ENCODE measurements at places on chromosomes 6 and 20.

DNA sequence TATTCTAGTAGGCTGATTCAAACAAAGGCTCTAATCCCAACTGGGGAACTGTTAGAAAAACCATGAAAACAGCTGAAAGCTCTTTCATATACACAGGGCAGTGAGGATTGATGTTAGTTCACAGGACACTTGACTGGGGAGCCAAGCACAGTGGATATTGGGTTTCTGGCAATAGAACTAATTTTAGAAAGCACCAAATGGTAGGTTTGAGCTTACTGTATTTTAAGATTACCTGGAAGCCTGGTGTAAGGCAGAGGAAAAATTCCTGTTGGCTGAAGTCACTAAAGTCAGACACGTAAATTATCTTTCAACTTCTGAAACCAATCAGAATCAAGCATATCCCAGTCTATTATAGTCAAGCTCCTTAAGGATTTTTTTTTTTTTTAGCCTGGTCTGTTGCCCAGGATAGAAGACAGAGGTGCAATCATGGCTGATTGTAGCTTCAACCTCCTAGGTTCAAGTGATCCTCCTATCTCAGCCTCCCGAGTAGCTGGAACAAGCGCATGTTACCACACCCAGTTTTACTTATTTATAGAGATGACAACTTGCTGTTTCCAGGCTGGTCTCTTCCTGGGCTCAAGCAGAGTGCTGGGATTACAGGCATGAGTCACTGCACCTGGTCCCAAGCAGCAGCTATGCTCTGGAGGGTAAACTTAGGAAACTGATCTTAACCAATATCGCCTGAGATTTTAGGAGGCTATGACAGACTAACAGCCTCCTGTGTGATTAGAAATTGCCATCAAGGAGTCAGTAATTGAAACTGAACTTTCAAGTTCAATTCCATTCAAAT lies 32.5 kb upstream of the SYNCRIP start:
- DNase-seq: peak; percentile 60

DNA sequence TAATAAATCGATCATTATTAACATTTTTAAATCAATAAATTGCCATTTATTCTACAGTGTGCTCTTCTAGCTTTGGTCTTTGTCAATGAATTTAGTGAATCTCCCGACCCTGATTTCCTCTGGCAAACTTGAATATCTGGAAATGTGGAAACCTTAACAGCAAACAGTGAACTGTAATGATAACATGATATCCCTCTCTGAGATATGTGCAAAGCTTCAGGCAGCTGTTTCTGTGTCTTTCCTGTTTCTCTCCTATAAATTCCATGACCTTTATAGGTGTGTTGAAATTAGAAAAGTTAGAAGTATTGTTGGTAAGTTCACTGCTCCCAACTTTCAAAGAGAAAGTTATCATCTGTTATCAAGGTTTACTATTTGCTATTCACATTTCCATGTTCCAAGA lies 218.8 kb upstream of the RNF217 start:
- no peak for DNase-seq

DNA sequence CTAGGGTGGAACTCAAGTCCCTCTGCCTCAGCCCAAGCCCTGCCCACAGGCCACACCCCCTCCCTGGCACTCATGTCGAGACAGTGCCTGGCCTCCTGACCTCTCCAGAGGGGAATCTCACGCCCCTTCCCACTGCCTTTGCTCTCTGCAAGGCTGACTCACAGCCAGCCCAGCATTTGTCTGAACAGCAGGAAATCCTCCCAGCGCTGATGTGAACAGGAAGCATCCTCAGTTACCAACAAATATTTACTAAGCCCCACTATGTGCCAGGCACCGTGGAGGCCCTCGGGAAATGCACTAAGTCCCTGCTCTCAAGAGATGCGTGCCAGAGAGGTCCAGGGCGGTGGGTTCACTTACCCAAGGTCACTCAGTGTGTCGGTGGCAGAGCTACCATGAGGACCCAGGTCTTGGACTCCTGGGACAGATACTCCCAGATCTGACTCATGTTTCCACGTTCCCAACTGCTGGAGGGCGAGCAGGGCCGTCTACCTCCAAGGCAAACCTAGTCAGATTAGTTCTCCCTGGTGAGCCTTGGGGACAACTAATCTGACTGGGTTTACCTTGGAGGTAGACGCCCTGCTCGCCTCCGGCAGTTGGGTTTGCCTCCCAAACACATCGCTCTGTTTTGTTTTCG lies 7.8 kb downstream of the ADA start:
- peak; percentile 59 for DNase-seq

- peak; percentile 43 for DNase-seq
Measured at GRCh38 chr6:132300323-132300949, 100.8 kb downstream of the MOXD1 start.

GRCh38 chr6:42158011-42158410 lies 15.2 kb upstream of the GUCA1A start:
- DNase-seq: no peak
